Caco-2 (cell line): ENCODE measurements at places on chromosomes 3 and 15.

DNA sequence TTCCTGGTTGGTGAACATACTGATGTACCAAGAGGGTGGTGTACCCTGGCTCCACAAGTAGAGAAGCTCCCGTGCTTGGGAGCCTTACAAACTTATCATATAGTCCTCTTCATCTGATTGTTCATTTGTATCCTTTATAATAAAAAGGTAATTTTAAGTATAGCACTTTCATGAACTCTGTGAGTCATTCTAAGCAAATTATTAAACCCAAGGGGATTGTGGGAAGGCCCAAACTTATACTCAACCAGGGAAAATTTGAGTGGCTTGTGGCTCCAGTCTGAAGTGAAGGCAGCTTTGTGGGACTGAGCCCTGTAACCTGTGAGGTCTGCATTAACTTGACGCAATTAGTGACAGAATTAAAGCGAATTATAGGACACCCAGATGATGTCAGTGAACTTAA lies 29.0 kb downstream of the TTBK2 start:
- no peak for DNase-seq

- DNase-seq = no peak
Observed at GRCh38 chr15:74573987-74574386, 33.0 kb downstream of the ARID3B start.

GRCh38 chr3:45954306-45954705 lies 11.0 kb downstream of the CXCR6 start:
- no peak for DNase-seq

GRCh38 chr3:52570076-52570475 lies 33.7 kb downstream of the UQCC5 start:
- DNase-seq = no peak

- peak; percentile 68 for DNase-seq
Observed at GRCh38 chr3:183178833-183179549, 16.5 kb upstream of the LAMP3 start.

DNA sequence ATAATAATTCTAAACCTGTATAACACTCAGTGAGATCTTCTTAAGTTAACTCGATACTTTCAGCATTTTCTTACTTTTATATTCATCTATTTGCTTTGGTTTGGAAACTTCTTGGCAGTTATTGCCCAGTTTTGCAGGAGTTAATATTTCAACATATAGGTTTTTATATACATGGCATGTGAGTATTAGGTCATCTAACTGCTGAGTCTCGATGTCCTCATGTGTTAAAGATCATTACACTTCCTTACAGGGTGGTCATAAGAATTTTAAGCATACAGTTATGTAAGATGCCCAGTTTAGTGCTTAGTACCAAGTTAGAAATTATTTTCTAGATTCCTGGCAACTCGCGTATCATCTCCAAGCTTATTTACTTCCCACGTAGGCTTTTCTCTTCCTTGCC lies 62.9 kb downstream of the TMEM39A start:
- DNase-seq = no peak

- no peak for DNase-seq
Observed at GRCh38 chr3:55202326-55202725, 274.5 kb upstream of the LRTM1 start.

DNA sequence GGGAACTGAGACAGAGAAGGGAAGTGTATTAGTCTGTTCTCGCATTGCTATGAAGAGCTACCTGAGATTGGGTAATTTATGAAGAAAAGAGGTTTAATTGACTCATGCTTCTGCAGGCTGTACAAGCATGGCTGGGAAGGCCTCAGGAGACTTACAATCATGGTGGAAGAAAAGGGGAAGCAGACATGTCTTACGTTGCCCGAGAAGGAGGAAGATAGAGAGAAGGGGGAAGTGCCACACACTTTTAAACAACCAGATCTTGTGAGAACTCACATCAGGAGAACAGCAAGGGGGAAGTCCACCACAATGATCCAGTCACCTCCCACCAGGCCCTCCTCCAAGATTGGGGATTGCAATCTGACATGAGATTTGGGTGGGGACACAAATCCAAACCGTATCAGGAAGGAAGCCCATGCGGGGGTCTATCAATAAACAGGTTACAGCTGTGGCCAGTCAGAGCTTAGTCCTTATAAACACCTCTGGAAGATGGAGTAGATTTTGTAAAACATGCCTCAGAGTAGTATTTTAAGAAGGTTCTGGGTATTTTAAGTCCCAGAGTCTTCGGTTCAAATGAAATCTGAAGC lies 153.9 kb downstream of the GHSR start:
- no peak for DNase-seq

GRCh38 chr15:63447017-63447676 lies 57.2 kb upstream of the USP3 start:
- no peak for DNase-seq

- DNase-seq = no peak
Observed at GRCh38 chr3:64398006-64398405, 172.7 kb upstream of the PRICKLE2 start.

DNA sequence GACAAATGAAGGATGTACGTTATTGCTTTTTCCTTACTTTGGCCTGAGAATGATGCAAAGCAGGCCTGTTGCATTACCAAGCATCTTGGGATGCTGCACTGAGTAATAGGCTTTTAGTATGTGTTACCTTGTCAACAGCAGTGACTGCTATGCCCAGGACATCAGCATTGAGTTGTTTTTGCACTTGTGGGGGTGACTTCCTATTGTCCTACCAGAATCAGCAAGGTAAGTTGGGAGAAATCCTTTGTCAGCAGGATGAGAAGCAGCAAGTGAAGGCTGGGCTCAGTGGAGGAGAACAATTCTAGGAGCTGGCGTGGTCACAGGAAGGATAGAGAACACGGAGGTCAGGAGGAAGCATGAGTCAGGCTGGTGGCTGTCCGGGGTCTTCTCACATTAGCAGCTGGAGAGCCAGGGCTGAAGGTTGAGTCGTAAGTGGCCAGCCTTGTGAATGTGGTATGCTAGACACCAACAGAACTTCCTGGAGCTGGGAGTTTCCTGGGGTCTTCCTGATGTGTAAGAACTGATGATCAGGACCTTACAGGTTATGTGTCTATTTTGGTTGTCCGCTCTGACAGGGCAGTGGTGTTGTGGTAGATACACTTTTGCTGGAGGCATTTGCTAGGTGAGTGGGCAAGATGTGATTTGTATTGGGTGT lies 142.7 kb downstream of the FNDC3B start:
- no peak for DNase-seq

DNA sequence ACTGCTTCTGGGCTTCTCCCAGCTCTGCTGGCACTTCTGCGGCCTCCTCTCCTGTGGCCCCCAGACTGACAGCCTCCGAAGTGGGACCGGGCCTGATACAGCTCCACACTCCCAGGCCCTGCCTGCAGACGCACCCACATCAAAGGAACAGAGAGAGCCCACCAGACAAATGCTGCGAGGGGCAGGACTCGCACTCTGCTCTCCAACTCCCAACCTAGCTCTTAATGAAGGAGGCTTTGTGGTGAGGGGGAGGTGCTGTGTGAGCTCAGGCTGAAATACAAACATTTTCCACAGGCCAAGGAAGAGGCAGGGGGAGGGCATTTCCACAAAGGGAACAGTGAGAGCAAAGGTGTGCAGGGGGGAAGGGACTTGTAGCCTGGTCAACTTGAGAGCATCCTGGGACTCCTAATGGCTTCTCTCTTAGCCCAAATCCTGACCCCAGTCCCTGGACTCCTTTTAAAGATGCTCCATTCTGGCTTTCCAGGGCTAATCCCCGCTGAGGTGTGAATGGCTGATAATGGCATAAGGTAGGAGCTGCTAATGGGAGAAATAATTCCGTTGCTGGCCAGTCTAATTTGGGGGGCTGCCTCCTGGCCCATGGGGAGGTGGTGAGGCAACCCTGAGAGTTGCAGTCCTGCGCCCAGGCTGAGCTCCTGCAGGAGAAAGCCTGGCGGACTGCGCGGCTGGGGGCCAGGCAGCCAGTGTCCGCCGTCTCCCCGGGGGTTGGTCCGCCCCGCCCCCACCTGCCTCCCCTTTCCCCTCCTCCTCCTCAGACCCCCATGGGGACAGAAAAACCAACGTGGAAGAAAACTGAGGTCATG lies 9.6 kb downstream of the LINGO1 start:
- no peak for DNase-seq

GRCh38 chr3:51977446-51978142 lies 2.7 kb downstream of the ABHD14A start:
- DNase-seq = no peak

GRCh38 chr15:71443538-71443937 lies 328.3 kb downstream of the THSD4 start:
- no peak for DNase-seq

DNA sequence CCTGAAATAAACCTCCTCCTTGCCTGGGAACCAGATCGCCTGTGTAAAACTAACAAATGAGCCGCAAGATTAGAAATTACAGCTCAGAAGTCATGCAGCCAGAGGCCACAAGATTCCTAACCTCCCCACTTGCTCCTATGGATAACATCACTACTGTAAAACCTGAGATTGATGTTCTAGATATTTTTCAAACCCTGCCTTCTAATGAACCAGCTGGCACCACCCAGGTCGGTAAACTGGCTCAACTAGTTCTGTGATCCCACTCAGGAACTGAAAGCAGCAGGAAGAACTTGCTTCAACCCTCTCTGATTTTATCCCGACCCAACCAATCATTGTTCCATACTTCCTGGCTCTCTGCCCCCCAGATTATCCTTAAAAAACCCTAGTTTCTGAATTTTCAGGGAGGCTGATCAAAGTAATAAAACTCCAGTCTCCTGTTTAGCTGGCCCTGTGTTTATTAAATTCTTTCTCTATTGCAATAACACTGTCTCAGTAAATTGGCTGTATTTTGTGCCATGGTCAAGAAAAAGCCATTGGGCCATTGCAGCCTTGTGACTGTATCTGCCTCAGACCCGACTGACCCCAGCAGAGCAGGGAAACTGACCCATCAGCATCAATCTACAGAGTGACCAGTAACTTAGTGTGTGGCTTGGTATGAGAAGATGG lies 98.9 kb downstream of the RPLP1 start:
- no peak for DNase-seq

- DNase-seq = no peak
Observed at GRCh38 chr3:146300768-146301167, 49.9 kb upstream of the PLSCR4 start.
